ENCODE measurements at places on chromosomes 4 and X. TPM values are rescaled to one million over a fixed set of nuclear protein-coding genes. Genes with fewer than 3 reads are reported as not detected.

DNA sequence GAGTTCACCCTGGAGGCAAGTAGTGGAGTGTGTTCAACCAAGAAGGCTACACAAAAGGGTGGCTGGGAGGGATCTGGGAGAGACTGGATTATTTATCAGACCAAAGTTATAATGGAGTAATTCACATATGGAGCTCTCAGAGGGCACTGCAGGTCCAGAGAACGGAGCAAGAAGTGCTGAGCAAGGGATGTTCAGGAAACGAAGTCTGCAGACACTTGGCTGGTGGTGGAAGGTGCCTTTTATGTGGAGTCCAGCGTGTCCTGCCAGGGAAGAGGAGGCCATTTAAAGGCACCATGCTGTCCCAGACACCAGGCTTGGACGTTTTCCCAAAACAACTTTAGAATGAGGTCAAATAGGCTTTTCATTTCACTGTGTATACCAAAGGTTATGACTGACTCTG, 130.1 kb downstream of the CEP135 start:
- no peak for DNase-seq

GRCh38 chr4:119498527-119498926, 130.1 kb downstream of the PDE5A start:
- DNase-seq, result no peak

GRCh38 chrX:116657071-116657470, 194.3 kb upstream of the CT83 start:
- DNase-seq, result no peak

Gene SSX3
- not detected for total RNA-seq

DNA sequence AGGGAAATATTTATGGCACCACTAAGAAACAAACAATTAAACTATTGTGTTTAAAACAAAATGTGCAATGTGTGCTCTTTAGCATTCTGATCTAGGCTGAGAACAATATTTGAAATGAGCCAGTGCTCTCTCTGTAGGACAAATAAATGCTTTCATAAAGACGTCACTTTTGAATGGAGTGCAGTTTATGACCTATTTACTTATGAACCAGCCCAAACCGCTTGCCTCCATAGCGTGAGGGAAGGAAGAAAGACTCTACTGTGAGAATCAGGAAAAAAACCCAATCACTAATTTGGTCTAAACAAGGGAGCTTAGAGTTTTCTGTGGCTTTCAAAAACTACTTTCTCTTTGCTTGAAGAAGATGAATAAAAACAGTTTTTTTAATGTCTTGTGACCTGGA, 39.4 kb downstream of the SAT1 start:
- no peak for DNase-seq

- peak; percentile 51 for DNase-seq
Measured at GRCh38 chr4:47686294-47686872, 151.5 kb downstream of the CORIN start.

DNA sequence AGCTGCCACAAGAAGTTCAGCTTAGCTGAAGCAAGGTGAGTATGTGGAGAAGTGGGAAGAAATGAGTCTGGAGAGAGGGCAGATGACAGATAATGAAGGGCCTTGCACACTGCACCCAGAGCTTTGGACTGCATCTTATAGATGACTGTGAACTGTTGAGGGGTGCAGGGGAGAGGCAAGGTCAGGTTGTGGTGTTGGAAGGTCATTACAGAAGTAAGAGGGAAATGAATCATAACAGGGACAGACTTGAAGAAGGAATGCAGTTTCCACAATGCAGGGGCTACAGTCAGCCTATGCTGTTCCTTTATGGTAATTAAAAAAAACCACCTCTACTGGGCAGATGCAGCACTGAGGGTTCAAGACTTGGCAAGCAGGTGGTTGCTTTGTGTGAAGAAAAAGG, 4.8 kb upstream of the IGFBP7 start:
- DNase-seq, result no peak

DNA sequence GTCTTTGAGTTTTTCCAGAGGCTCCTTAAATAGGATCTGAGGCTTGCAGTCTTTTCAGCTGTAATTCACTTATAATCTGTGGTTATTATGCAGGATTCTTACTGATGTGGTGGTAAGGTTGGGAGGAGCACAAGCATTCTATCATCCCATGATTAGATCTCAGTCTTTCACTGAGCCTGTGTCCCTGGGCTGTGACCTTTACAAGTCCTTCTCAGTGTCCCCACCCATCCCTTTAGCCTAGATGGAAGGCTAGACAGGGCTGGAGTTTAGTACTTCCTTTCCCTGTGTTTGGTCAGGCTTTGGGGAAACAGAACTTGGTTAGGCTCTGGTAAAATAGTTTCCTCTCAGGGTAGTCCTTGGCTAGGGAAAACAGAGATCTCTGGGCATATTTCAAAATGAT, 17.1 kb upstream of the NKAP start:
- no peak for DNase-seq

Gene TEX11
- total RNA-seq, result not detected

DNA sequence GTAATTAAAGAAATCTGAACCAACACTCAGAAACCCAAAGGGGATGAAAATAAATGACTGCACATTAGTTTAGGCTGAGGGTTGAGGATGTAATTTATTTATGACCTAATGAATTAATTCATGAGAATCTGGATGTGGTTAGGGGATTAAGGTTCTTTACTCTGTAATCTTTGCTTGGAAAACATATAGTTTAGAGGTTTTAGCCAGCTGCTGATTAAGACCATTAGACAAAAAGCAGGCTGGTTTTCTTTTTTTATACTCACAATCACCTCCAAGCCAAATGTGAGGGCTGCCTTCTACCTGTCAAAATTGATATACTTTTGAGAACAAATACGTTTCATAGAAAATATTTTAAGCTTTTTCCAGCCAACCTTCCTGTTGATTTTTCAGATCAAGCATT, 2705.8 kb downstream of the PCDH7 start:
- no peak for DNase-seq

Data from bronchial epithelial cell (primary cell).